ENCODE measurements at places on chromosomes 1 and 21. TPM values are rescaled to one million over a fixed set of nuclear protein-coding genes. Genes with fewer than 3 reads are reported as not detected.
A peak's percentile ranks its signal among the peaks of the same experiment; 100 is the strongest.

GRCh38 chr1:178738780-178739179 is 13.7 kb downstream of the RALGPS2 start:
- no peak for DNase-seq

SLC30A2 gene
- total RNA-seq, result not detected

GRCh38 chr21:34613679-34614627 is 960 bp downstream of the RCAN1 start:
- DNase-seq, result peak; percentile 2

DNA sequence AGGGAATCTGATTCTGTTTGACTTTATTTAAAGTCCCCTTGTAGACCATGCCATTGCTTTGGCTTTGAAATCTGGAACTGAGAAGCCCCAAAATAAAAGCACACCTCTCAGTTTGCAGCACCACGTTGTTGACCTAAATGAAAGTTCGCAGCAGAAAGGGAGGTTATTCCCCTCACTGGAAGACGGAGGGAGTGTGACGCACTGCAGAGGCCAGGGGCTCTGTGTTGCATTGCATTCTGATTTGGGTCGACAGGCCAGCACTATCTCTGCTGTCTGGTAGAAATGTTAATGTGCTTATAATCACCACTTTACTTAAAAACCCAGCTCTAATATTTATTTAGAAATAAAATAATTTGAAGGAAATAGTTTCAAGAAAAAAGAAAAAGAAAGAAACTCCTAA is 675.2 kb upstream of the NR5A2 start:
- DNase-seq, result no peak

DNA sequence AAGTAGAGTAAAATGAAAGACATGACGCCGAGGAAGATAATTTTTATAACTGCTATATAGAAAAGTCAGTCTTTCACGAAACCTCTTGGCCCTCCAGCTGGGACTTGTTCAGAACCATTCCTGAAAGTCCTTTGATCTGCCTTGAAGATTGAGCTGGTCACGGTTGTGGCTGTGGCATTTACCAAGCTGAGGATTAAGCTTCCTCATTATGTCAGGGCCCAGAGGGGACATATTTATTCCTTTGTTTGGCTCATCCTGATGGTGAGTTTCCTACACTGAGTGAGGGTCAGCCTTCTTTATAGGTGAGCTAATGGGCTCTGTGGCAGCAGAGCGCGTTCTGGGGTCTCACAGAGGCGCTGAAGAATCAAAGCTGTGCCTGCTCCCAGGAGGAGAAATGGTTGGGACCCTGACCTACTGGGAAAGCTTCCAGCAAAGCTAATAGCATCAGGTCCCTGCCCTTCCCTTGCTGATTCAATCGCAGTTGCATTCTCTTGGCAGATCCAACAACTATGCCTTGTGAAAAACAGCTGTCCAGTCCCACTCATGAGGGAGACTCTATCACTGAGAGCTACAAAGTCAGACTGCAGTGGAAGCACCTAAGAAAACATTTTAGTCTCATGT is 43.2 kb upstream of the PBX1 start:
- DNase-seq, result no peak

- no peak for DNase-seq
Measured at GRCh38 chr21:34548781-34549376, 36.9 kb upstream of the KCNE1 start.

All from CD4-positive, alpha-beta memory T cell (primary cell).